NCI-H524 treated with DMSO at 0.1 percent for 48 hours (cell line): ENCODE measurements at places on chromosomes 7 and 10.

DNA sequence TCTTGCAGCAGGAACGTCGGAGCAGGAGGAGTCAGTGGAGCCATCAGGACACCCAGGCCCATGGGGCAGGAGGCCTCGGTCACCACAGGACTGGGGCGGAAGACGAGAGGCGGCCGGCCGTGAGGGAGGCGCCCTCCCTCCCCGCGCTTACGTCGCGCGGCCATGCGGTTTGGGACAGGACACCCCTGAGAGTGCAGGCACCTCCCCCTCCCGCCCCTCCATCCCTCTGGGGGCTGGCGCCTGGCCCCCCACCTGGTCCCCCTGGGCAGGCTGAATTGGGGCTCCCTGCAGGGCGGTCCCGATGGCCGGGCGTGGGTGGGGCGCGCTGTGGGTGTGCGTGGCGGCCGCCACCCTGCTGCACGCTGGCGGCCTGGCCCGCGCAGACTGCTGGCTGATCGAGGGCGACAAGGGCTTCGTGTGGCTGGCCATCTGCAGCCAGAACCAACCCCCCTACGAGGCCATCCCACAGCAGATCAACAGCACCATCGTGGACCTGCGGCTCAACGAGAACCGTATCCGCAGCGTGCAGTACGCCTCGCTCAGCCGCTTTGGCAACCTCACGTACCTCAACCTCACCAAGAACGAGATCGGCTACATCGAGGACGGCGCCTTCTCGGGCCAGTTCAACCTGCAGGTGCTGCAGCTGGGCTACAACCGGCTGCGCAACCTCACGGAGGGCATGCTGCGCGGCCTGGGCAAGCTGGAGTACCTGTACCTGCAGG is 74.4 kb downstream of the ELFN1 start:
- no peak for DNase-seq

GRCh38 chr10:96075977-96076376 is 32.6 kb downstream of the CCNJ start:
- DNase-seq, result no peak

- DNase-seq, result no peak
These were observed 503 bp upstream of the TRIP6 start for GRCh38 chr7:100866729-100867039.

DNA sequence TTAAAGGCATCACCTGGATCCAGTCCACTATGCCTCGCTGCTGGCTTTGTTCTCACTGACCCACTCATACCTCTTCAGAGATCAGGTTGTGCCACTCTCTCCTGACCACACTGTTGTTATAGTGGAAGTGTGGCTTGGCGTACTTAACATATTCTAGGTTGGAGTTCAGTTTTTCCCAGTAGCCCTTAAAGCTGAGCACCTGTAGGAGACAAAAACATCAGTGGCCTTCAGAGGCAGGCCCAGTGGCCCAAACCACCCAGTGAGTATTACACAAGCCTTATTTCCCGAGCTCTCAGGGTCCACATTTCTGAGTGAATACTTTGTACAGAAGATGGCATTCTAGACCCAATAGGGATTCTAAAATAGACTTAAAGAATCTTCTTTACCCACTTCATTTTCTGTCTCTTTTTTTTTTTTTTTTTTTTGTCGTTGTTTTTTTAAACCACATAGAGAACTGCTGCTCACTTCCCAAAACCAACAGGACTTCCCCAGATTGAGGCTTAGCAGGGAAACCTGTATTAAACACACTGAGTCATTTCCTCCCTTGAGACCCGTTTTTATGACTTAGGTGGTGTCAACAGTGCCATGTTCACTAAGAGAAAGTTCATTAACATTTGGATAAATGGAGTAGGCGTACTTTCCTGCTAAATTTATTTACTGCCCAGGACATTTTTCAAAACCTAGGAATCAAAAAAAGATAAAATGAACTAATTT is 85.8 kb downstream of the GSAP start:
- no peak for DNase-seq

- no peak for DNase-seq
These were observed 30.1 kb downstream of the SEMA3D start for GRCh38 chr7:85156661-85157208.

GRCh38 chr7:5831196-5831595 is 49.4 kb upstream of the OCM start:
- no peak for DNase-seq

GRCh38 chr7:30143748-30144251 is 9.0 kb downstream of the MTURN start:
- peak; percentile 98 for DNase-seq

DNA sequence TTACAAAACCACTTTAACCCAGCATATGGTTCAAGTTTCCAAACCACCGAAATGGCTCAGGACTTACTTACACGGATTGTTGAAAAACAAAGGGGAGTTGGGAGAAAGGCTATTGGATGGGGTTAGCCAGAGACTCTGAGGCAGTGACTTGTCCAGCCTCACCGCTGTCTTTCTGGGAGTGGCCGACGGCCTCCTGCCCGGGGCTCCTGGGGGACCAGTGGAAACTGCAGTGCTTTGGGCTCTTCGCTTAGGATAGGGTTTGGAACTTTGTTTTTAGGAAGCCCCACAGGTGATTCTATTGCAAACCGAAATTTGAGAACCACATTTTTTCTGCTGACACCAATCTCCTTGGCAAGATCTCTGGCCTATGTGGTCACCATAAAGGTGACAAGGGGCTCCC is 38.1 kb upstream of the R3HCC1L start:
- no peak for DNase-seq

DNA sequence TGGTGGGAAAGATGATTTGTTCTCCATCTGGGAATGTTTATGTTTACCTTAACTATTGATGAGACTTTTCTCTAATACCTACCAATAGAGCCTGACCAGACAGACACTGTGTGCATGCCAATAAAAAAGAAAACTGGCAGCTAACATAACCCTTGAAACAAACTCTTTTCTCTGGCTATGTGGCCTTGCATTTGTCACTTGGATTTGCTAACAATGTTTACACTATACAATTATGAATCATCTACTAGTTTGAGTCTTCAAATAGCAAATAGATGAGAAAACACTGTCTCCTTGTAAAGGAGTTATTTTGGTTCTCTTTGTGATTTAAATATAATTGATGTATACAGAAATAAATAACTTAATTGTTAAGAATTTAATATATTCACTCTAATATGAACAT is 273.1 kb downstream of the SEMA3D start:
- DNase-seq, result no peak

GRCh38 chr10:124935946-124936345 is 6.0 kb upstream of the ZRANB1 start:
- DNase-seq, result no peak

DNA sequence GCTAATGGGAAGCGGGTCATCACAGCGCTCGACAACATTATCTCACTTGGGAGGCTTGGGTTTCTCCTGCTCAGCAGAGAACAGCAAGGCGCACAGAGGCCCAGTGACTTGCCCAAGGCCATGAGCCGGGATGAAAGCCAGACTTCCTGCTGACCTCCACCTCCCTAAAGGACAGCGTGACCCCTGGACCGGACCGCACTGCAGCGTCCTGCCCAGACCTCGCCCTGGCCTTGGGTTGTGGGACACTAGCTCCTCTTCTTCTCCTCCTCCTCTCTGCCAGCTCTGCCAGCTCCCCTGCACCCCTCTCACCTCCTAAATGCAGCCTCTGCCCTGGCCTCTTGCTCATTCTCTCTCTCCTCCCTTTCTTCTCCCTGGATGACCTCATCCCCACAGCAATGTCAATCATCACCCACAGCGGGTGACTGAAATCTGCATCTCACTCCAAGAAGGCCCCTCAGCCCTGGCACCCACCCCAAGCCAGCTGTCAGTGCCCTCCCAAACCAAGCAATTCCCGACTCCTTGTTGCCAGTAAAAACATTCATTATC is 19.4 kb downstream of the SPOCK2 start:
- no peak for DNase-seq
